ENCODE measurements at places on chromosomes 12 and 14. TPM values are rescaled to one million over a fixed set of nuclear protein-coding genes. Genes with fewer than 3 reads are reported as not detected.

Gene PTCSC3
- total RNA-seq: not detected

Gene PRH2
- total RNA-seq: not detected

Gene NEUROD4
- total RNA-seq: not detected

Gene POLE
- 19.7 TPM for total RNA-seq

Gene RASSF3
- 8.2 TPM for total RNA-seq

Gene PZP
- total RNA-seq: not detected

Gene VRTN
- not detected for total RNA-seq

Gene CTDSP2
- total RNA-seq: 37.1 TPM

Measured in hair follicular keratinocyte (primary cell).